ENCODE measurements at places on chromosomes 1 and 21.

DNA sequence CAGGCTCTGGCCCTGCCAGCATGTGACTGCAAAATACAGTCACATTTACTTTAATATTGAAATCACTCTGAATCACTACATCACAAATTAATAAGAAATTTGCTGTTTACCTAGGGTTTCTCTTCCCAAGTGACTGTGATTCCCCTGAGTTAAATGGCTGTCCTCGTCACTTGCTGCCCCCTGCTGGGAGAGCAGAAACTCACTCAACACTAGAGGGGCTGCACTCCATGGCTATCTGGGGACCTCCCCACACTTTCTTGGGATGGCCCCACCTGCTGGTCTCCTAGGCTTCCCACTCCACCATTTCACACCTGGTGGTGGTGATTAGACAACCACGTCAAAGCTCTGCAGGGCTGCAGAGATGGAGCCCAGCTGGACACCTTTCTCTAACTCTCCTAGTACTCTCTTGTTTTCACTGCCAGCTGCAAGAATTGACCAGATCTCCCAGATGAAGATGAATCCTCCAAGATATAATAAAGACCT is 63.4 kb downstream of the CD2 start:
- peak; percentile 84 for DNase-seq

GRCh38 chr1:7293702-7294629 is 477.1 kb upstream of the VAMP3 start:
- DNase-seq = no peak

- DNase-seq = no peak
Measured at GRCh38 chr1:33578557-33579448, 106.4 kb downstream of the ZSCAN20 start.

DNA sequence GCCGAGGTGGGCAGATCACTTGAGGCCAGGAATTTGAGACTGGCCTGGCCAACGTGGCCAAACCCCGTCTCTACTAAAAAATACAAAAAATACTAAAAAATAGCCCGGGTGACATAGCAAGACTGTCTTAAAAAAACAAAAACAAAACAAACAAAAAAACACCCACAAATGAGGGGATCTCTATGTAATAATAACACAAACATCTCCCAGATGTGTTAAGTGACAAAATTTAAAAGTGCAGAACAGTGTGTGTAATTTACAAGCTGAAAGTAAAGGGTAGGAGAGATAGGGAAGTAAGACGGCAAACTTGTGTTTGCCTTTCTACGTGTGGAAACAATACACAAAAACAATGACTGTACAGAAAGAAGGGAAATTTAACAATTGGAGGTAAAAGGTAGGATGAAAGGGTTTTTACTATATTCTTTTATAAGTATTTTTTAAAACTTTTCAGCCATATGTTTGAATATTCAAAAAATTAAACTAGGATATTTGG is 36.3 kb downstream of the ARID4B start:
- no peak for DNase-seq

- DNase-seq = no peak
Measured at GRCh38 chr1:234495231-234495990, 16.4 kb upstream of the TARBP1 start.

DNA sequence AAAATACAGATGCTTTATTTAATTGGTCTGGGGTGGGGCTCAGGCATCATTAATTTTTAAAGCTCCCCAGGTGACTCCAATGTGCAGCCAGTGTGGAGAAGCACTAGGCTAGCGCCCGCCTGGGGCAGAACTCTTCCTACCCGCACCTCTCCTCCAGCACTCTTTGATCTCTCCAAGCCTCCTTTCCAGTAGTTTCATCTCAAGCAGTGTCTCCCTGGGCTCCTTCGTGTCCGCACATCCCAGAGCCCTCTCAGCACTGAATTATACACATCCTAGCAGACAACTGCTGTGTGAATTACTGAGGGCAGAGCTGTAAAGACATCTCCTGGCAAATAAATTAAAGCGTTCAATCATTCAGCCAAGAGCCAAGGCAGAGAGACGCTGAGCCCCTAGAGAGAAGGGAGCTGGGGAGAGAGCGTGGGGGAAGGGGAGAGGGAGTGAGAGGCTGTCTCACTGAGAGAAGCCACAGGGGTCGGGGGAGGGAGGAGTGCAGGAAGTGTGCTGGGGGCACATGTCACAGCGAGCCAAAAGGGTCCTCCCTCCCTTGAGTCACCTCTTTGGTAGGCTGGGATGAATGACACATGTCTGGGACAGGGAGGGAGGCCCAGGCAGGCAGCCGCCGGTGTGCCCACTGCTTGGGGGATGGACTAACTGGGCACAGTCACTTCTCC is 21.0 kb upstream of the PARP1 start:
- no peak for DNase-seq

GRCh38 chr1:27496604-27497155 is 6.7 kb upstream of the WASF2 start:
- no peak for DNase-seq

DNA sequence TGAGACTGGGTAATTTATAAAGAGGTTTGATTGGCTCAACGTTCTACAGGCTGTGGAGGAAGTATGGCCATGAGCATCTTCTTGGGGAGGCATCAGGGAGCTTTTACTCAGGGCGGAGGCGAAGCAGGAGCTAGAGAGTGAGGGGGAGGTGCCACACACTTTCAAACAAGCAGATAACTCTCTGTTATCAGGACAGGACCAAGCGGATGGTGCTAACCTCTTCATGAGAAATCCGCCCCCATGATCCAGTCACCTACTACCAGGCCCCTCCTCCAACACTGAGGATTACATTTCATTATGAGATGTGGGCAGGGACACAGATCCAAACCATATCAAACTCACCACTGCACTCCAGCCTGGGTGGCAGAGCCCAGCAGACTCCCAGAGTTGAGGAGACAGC is 11.5 kb upstream of the LRRC47 start:
- DNase-seq = no peak

DNA sequence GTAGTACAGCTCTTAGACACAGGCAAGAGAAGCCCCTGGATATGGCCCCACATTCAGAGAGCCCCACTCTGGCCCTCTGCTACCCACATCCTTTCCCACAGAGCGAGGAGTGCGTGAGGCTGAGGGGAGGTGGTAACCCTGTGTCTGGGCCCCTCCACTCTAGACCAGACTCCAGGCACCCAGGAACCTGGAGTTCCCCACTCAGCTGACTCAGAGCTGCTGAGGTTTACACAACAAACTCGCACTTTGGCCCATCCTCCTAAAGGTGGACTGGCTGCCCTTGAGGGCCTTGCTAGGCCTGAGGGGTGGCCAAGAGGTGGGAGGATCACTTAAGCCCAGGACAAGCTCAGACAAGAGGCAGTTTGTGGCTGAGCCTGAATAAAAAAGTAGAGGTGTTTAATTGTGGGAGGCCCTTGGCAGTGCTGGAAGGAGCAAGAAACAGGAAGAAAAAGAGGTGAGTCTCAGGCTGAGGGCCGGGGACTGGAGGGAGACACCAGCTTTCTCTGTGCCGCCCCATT is 10.7 kb downstream of the MR1 start:
- peak; percentile 48 for DNase-seq

DNA sequence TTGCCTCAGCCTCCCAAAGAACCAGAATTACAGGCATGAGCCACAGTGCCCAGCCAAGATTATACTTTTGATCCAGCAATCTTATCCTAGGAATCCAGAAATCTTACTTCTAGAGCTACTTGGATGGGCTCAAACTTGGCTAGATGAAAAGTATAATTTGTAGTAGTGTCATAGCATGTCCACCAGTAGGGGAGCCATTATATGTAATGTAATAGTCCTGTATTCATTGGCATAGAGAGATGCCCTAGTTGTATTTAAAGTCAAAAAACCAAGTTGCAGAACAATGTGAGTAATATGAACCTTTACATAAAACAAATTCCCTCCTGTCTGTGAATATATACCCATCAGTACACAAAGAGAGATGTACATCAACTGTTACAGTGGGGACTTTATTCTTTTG is 83.9 kb downstream of the NOS1AP start:
- DNase-seq = no peak

Data from stimulated activated CD4-positive, alpha-beta T cell treated with anti-CD3 and anti-CD28 coated beads, Interleukin-2, amount 100 ng/mL, for 24 hours (primary cell).